ENCODE measurements at places on chromosomes 1 and 21.

GRCh38 chr1:113534875-113535274 is 144.6 kb downstream of the MAGI3 start:
- DNase-seq = no peak

DNA sequence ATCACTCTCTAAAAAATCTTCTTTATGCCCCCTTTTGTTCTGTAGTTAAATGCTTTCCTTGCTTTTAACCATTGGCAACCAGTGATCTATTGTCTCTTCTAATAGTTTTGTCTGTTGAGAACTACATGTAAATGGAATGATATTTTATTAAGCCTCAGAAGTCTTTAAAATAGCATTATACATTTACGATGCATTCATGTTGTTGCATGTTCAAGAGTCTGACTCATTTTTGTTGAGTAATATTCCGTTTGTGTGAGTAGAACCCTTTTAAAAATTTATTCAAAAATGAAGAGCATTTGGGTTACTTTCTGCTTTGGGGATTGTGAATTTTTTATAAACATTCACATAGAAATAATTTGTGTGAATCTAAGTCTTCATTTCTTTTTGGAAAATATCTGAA is 1352.9 kb downstream of the NCAM2 start:
- no peak for DNase-seq

GRCh38 chr1:95246511-95246910 is 12.5 kb downstream of the RWDD3 start:
- no peak for DNase-seq

GRCh38 chr1:235075048-235075776 is 53.4 kb downstream of the TOMM20 start:
- DNase-seq = no peak

DNA sequence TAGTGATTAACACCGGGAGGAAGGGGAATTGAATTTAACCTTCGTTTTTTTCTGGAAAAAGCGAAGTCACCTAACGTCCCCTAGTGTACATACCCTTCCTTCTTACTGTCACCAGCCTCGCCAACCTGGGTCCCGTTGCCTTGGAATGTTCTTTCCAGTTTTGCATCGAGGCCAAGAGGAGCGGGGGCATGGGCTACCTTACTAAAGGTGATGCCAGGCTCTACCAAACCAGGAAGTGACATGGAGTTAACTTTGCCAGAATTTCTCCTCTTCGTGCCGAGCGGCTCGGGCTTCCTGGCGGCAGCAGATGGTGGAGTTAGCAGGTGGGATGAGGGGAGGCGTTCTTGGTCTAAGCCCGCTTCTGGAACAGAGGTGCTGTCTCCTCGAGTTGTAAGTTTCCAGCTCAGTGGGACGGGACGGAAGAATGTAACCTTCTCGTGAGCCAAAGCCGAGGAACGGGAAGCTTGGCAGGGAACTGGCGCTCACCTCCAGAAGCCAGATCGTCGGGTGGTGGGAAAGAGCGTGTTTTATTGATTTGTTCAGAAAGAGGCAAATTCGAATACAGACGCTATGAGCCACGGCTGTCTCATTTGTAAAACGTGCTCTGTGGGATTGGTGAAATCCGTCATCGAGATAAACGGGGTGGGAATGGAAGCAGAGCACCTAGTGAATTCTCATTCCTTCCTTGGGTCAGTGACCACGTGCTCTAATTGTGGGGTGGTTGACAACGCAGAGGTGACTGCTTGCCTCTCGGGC is 486 bp downstream of the NIPAL3 start:
- DNase-seq = no peak

DNA sequence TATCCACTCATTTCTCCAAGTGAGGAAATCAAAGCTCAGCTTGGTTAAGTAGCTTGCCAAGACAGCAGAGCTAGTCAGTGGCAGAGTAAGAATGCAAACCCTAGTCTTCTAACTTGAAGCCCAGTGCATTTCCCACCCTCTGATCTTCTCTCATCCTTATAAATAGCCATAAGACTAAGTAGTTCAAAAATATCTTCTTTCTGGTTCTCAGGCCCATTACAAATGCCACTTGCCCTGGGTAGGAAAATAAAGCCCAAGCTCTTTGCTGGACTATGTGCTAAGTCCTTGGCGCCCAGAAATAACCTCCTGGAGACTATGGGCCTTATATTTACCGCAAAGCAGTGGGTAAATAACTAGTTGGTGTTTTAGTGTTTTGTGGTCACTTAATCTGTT is 505.8 kb downstream of the PLPP3 start:
- no peak for DNase-seq

Measured in bone marrow (tissue), 2 donors.